ENCODE measurements at places on chromosomes 4 and X. TPM values are rescaled to one million over a fixed set of nuclear protein-coding genes. Genes with fewer than 3 reads are reported as not detected.

GRCh38 chr4:155071962-155072361 lies 136.5 kb upstream of the NPY2R start:
- DNase-seq, result no peak

DNA sequence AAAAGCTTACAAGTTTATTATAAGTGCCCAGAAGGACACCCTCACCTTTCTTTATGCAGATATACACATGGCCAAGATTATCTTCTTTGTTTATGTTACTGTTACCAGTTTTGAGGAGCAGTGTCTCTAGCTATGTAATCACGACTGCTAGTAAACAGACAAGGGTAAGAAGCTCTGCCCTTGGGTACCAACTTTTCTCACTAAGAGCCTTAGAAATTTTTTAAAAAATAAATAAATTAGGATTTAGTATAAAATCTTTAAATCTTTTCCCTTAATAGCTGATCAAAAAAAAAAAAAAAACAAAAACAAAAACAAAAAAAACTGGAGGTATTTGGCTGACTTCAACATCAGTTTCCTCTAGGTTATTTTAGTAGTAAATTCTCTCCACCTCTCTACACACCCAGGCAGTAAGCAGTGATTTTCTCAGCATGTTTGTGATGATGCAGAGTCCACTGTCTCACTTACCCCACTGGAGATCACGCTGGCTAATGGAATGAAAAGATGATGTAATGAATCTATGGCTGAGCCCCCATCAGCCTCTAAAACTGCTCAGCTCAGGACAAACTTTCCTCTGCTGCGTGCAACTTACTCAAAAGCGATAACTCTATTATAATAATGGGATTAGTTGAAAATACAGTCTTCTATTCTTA lies 125.9 kb downstream of the FRYL start:
- no peak for DNase-seq

GRCh38 chr4:138242834-138243156 lies 646 bp upstream of the SLC7A11 start:
- no peak for DNase-seq

DNA sequence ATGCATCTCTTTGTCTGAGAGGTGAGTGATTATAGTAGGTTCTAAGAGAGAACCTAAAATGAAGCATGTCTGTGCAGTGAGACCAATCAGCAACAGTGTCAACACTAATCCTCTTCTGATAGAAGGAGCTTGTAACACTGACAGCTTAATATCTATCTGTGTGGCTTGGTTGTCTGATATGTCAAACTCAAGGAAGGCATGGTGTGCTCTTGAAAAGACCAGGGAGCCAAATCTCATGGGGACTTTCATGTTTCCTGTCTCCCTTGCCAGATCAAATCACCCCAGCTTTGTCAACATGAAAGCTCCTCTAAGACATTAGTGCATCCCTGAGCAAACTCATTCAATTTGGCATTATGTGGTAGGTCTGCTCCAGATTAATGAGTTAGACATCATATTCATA lies 95.4 kb downstream of the ANOS1 start:
- DNase-seq, result no peak

DNA sequence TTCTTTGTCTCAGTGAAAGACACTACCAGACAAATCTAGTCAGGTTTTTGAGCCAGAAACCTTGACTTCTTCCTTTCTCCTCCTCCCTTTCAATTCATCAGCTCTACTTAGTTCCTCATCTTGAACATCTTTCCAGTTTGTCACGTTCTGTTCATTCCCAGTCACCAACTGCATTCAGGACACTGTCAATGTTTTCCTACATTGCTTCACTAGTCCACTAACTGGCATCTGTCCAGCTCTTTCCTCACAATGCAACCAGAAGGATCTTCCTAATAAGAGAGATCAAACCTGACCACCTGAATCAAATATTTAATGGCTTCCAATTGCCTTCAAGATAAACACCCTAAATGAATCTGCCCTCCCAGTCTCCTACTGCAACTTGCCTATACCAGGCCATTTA lies 52.5 kb downstream of the SYNPO2 start:
- DNase-seq, result no peak

GRCh38 chrX:52870046-52870445 lies 2.2 kb upstream of the XAGE3 start:
- no peak for DNase-seq

DNA sequence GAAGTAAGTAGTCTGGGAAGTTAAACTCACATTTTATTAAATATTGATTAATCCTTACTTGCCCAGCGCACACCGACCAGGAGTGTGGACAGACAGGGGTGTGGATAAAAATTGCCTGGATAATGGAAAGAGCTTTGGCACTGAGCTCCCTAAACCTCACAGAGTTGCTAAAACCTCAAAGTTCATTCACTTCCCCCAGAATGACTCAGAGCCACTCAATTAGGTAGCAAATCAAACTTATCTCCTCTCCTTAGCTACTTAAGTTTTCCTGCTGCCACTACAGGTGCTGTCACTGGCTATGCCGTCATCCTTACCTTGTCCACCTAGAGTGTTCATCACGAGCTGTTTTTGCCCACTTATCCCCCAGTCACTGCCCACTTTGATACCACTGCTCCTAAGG lies 27.0 kb upstream of the MID1IP1 start:
- DNase-seq, result no peak

DNA sequence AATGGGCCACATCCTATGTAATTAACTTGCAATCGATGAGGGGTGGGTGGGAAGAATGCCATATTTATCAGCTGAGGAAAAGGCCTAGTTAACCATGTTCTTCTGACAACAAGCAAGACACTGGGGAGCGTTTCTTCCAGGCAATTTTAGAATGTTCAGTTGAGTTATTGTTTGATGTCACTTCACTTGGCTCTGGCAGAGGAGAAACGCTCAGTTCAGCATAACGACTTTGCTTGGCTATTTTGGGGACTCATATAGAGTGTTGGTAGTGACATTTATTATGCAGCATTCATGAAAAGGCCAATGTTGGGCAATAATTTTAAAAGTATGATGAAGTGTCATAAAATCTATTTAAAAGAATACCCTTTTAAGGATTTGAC lies 648 bp downstream of the SYNPO2 start:
- DNase-seq, result no peak

Gene TEX13B
- total RNA-seq, result not detected

- DNase-seq, result no peak
Measured at GRCh38 chr4:101682946-101683345, 107.6 kb upstream of the BANK1 start.

- DNase-seq, result no peak
Measured at GRCh38 chr4:76804096-76804495, 93.8 kb downstream of the SOWAHB start.

DNA sequence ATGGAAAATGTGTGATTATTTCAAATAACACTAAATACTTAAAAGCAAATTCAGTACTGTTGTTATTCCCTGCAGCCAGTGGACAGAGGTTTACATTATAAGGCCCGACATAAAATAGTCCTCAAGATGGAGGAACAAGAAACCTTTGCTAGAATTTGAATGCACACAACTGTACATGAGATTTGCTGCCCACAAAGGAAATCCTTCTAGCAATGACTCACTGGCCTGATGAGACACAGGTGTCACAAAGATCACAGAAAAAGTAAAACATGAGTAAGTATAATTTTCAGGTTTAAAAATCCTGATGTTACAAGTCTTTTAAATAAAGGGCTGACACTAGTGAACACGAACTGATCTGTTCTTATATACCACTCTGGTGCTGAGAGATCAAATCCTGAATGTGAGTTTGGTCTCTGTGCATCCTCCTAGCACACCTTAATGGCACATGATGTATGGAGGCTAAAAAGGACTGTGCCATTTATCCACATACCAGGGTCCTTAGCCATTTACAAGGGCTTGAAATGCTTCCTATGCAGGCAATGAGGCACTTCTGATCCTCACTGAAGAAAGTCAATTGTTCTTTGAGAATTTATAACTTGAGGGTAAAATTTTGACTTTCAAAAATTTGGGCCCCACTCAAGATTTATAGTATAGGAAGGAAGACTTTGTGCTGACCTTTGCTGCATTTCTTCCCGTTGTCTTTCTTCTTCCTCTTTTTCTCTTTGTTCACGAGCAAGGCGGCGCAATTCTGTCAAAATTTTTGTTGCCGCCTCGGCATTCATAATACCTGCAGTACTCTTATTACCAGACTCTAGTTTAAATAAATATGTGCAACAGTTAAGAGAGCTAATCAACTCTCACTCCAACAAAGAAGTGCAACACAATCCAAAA lies 23.0 kb downstream of the MAP7D3 start:
- no peak for DNase-seq

DNA sequence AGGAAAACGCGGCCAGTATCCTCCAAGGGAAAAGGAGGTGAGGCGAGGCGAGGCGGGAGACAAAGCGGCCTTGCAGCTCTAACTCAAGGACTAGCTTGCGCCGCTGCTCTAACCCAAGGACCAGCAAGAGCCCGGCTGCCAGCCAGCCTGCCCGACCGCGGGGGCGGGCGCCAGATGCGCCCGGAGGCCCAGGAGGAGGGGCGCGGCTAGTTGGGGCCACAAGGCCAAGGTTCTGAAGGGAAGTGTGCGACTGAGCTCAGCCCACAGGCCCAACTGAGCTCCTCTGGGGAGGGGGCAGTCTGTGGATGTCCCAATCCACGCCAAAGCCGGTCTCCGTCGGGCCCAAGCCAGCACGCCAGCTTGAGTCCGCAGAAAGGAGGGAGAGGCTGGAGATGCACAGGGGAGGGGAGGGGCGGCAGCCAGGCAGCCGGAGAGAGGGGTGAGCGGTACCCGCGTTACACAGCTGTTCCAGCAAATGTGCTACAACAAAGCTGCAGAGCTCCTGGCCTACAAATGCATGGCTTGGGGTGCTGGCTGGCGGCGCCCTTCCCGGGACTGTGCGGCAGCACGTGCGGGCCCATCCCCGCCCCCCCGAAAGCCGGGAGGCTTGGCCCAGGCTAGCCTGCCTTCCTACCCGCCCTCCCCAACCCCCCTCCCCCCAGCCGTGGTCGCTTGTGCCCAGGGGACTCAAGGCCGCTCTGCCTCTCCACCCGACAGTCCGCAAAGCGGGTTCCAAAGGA lies 637 bp downstream of the AMER1 start:
- DNase-seq, result no peak

DNA sequence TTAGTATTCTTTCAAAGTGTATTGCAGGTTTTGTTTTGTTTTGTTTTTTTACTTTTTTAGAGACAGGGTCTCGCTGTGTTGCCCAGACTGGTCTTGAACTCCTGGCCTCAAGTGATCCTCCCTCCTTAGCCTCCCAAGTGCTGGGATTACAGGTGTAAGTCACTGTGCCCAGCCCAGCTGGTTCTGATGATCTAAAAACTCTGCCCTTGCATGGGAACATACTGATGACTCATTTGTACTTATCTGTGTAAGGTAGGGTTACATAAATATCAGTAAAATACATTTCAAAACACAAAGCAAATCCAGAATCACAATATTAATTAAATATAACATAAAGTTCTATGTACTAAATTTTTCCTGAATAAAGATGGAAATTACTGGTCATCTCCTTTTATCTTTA lies 7.4 kb upstream of the SLC9B1 start:
- no peak for DNase-seq

Gene TMPRSS11F
- total RNA-seq, result 0.86 TPM

DNA sequence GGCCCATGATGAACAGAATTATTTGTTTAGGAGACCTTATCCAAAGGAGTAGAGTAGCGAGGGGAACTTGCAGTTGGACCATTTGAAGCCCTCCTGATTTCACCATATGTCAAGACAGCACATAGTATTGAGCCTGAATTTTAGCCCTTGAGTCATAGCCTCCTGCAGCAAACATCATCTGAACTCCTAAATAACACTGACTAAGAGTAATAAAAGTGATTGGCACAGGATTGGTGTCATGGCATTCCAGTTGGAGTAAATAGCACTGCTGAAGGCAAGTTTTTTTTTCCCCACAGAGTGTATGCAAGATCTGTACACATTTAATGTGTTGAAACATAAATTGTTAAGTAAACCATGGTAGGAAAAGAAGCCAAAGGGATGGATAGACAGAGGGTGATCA lies 89.0 kb downstream of the COMMD8 start:
- DNase-seq, result no peak

DNA sequence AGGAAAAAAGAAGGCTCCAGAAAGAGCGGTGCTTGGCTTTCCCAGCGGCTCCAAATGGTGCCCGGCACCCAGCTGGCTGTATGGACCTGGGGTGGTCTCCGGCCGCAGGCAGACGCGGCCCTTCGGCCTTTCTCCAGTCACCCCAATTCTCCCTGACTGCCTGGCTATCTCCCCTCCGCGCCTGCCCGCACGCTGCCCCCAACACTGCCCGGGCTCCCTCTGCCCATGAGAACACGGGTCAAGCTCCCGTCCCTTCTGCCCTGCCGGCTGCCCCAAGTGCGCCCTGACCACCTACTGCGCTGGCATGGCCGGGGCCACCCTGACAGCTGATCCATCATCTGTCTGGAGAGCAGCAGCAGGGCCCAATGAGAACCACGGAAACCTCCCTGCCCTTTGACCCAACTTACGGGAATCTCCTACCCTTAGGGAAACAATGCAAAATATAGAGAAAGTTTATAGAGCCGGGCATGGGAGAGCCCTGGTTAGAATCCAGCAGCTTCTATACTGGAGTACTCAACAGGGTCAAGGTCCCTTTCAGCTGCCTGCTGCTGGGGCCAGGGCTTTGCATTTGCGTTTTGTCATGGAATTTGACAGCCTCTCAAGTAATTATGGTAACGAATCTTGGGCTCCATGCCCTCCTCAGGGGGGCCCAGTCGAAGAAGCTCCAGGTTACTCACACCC lies 1.2 kb upstream of the FAM3A start:
- DNase-seq, result no peak

DNA sequence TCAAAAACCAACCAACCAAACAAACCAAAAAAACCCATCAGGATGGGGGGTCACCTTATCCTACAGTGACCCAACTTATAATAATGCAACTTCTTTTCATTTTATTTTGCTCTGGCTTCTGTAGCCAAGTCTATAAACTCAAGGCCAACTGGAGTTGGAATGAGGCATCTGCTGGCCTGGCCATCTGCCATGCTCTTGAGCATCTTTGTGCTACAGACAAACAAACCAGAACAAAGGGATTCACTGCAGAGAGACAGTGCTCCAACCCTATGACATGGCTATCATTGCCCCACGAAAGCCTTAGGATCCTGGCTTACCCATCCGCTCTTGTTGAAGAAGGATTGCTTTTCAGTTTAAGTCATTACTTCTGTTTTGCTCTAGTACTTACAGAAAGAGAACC lies 49.2 kb upstream of the SCRG1 start:
- DNase-seq, result no peak

DNA sequence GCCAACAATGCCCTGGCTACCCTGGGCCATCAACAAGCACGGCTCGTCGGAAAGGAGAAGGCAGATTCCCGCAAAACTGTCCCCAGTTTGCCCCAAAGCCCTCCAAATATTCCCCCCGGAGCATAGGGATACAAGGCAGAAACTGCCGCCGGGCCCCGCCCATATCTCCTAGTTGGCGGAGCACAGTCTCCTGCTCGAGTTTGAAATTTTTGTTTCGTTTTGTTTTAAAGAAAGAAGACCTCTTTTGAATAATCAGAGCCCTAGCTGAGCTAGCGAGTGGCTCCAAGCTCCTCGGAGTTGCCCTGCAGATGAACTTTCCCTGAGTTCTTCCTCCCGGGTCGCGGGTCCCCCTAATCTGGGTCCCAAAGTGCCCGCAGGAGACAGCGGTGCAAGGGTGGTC lies 138.1 kb upstream of the ZIC3 start:
- DNase-seq, result no peak

Measured in mesothelial cell of epicardium (in vitro differentiated cells).